ENCODE measurements at places on chromosomes 4 and X.
A peak's percentile ranks its signal among the peaks of the same experiment; 100 is the strongest.

DNA sequence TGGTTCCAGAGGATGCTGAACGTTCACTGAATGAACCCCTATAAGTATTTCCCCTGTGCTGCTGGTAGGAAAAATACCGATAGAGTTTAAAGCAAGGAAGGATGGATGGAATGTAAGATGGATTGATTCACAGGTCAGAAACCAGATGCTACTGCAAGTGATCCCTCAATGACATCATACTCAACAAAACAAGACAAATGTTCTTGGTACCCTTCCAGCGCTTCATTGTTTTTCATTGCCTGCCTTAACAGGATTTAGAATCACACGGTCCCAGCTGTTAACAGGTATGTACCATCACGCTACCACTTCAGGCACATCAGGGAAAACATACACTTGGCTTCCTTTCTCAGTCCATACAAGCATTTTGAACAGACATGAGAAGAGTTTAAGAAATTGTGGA, 118.1 kb upstream of the TLR3 start:
- DNase-seq = no peak

DNA sequence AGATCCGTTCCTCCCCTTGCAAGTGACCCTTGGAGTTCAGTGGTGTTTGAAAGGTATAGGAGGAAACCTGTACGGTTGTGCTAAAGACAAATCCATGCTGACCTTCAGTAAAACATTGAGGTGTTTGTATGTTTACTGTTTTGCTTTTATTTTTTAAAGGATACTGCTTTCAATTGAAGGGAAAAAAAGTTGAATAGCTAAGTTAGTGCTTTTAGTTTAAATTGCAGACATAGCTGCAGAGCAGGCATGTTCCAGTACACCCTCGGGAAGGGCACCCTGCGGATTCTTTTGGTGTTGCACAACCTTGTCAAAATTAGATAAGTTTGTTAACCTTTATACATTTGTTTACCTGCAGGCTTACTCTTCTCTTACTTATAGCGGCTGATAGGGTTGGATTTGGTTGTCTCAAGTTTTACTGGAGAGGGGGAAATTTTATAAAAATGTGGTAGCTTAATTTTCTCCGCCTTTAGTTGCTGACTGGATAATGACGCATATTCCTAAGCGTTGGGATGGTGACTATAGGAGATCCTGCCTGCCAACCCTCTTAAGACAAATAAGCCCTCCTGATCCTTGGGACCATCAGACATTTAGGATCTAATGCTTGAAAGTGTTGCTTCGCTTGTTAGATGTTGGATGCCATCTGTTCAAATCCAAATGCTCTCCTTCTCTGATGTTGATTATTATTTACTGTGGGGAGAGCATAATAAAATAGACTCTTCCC, 2.0 kb downstream of the RAPGEF2 start:
- no peak for DNase-seq

- DNase-seq = no peak
Measured at GRCh38 chr4:187550256-187550950, 445.2 kb upstream of the ZFP42 start.

DNA sequence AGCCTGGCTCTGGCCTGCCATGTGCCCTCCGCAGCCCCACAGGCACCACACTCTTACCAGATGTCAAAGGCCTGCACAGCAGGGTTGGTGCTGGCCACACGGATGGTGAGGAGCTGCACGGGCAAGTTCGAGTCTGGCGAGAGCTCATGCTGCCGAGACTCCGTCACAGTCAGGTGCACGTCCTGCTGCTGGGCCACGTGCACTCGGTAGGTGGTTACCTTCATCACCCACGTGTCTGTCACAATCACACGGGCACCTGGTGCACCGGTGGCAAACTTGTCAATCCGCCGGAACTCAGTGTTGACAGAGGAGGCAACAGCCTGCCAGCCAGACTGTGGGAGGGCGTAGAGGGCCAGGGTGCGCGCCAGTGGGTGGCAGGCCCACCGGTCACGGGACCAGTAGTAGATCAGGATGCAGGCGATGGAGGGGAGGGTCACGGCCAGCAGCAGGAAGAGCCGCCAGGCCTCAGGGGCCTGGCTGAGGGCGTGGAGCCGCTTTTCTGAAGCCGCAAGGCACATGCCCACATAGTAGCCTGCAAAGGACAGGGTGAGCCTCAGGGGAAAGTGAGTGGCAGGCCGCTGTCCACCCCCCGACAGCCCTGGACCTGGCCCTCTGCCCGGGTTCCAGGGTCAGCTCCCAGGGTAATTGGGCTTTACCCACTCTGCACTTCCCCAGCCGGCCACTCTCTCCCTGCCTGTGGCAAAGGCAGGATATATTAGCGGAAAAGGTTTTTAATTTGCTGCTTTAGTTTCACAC, 2.9 kb downstream of the TMEM129 start:
- no peak for DNase-seq

DNA sequence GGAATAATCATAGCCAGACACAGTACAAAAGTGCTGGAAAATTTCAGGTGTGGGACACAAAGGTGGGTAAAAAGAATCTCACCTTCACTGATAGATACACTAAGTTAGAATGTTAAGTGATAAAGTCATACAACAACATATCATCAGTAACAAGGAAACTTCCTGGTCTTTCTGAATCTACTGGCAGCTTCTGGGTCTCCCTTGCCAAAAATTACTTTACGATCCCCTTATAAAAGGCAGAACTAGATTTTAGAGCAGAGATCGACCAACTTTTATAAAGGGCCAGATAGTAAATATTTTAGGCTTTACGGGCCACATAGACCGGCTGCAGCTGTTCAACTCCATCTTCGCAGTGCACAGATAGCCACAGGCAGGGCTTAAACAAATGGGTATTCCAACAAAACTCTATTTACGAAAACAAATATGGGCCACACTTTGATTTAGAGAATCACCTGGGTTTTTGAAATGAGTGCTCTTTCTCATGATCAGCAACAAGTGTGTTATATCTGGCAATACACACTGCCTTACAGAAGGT, 159.9 kb downstream of the AASDH start:
- no peak for DNase-seq

DNA sequence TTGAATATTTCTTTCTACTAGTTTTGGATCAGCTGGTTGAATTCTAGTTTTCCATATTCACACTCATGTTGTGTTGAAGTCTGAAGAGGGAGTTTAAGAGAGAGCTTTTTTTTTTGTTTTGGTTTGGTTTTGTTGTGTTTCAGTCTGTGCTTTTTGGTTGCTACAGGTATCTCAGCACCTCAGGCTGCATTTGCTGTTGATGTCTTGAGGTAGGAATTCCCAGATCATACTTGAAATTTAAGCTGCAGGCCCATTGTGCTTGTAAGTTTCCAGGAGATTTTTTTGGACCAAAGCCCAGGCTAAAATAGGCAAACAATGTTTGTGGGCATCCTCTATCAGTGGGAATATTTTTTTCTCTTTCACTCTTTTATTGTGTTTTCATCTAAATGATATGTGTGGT, 190.2 kb upstream of the AGA start:
- DNase-seq = no peak

GRCh38 chr4:157141976-157142375, 66.0 kb downstream of the GLRB start:
- DNase-seq = no peak

DNA sequence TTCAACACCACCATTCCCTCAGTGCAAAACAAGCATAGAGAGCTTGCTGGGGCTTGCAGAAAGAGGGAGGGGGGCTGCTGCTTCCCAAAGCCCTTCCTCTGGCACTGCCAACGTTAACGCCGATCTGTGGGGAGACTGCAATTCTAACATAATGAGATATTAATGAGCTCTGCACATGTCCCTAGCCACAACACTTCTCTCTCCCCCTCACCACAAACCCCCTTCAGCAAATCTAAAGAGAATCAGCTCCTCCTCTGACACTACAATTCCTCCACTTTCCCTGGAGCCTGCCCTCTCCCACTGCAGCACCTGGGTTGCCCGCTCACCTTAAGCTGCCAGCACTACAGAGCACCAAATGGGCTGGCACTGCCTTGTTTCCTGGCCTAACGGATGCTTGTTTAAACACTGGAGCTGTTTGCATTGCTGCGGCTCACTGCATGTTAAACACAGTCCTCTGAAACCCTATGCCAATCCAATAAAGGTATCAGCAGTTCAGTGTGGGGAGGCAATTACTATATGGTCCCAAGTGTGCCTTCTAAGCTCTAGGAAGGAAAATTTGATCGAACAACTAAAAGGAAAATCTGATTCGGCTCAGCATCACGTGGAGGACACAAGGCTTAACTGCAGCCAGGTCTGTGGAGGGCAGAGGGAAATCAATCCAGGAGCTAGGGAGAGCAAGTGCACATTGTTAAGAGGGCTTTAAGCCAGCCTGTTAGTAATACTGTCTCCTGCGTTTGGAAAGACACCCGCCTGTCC, 232.4 kb downstream of the MAML3 start:
- DNase-seq = peak; percentile 98

- no peak for DNase-seq
Measured at GRCh38 chr4:151882072-151882803, 121.4 kb upstream of the GATB start.

- no peak for DNase-seq
Measured at GRCh38 chrX:13053171-13053570, 8.8 kb upstream of the FAM9C start.

Data from NCI-H1092 (cell line).